Neural crest cell (in vitro differentiated cells): ENCODE measurements at places on chromosomes 3 and 15.

DNA sequence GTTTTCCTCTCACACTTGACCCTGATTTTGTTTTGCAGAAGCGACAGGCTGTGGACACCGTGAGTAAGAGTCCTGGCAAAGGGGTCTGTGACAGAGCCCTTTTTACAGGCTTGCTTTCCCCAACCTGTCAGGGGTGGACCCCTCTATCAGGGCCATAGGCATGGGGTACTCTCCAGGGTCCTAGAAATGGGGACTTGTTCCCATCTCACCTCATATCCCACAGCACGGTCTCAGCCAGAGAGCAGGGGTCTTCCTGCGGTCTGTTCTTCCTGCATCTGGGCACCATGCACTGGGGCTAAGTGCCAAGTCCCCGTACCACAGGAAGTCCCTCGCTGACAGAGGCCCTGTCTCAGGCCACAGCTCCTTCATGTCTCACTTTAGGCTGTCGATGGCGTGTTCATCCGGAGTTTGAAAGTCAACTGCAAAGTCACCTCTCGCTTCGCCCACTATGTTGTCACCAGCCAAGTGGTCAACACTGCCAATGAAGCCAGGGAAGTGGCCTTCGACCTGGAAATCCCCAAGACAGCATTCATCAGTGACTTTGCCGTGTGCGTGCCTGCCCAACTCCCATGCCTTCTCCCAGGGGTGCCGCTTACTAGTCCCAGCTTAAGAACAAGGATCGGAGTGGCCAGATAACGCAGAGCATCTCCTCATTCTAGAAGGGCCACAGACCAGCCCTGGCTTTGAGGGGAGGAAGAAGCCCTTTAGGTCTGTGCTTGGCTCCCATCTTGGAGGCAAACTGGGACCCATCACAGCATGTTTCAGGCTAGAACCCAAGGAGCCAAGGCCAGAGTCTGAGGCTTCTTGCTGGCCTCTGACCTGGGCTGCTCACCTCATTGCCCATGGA, 783 bp downstream of the ITIH1 start:
- DNase-seq: no peak

GRCh38 chr15:65400760-65401610, 21.8 kb downstream of the IGDCC4 start:
- DNase-seq: peak; percentile 78

DNA sequence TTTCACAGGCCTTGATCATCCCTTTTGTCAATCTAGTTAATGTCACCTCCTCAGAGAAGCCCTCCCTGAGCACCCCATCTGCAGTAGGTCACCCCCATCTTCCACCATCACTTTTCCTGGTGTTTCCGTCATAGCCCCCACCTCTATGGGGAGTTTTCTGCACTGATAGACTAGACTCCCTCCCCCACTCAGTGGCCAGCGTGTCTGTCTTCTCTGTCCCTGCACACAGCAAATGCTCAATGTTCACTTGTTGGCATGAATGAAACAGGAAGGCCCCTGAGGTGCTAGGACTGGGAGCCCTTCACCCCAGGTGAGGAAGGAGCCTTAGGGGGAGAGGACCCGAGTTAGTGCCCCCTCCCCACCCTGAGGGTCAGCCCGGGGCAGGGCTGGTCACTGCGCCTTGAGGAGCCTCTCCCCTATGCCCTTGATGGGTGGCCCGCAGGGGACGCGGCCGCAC, 15.8 kb upstream of the FANCD2 start:
- DNase-seq: no peak

- no peak for DNase-seq
Measured at GRCh38 chr3:123768480-123769355, 115.4 kb downstream of the MYLK start.
